ENCODE measurements at places on chromosomes 13 and 19.
A peak's percentile ranks its signal among the peaks of the same experiment; 100 is the strongest.

GRCh38 chr19:54282686-54283470 lies 2.0 kb upstream of the LILRB2 start:
- no peak for DNase-seq

DNA sequence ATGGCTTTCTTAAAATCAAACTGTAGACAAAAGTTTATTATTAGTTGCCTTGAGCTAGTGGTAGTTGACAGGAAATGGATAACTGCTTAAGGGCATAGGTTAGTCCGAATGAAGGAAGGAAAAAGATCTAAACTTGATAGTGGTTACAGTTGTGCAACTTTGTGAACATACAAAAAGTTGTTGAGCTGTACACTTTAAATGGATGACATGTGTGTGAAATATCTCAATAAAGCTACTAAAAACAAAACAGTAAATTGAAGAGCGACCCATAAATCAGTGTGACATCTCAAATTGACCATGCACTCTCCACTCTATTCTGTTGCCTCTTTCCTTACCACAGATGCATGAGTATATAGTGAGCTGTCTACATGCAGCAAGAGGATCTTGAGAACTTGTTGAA lies 1757.8 kb downstream of the PCDH9 start:
- peak; percentile 89 for DNase-seq

DNA sequence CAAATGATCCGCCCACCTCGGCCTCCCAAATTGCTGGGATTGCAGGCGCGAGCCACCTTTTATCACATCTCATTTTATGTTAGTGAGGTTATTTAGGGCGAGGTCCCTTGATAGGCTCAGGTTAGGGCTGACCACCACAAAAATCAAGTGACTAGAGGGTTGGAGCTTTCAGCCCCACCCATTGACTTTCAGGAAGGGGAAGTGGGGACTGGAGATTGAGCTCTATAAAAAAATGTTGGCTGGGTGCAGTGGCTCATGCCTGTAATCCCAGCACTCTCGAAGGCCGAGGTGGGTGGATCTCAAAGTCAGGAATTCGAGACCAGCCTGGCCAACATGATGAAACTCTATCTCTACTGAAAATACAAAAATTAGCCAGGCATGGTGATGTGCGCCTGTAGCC lies 20.1 kb downstream of the FPR3 start:
- no peak for DNase-seq

DNA sequence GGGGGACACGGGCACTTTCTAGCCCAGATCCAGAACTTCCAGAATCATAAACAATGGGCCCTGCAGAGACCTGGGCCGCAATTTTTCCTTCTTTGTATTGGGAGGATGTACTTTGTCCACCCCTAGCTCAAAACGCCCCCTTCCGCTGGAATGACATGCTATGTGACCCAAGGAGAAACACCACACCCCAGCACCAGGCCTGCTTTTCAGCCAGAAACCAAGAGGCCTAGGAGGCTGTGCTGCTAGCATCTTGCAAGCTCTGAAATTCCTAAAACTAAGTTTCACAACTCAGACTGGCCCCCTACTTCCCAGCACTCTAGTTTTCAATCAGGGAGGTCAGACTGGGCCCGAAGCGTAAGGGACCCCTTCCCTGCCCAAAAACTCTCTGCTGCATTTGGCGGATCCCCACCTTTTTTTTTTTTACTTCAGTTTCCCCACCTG lies 538 bp downstream of the LSM4 start:
- DNase-seq: peak; percentile 74

- DNase-seq: no peak
These were observed 21.0 kb upstream of the ESD start for GRCh38 chr13:46817838-46818476.

- peak; percentile 95 for DNase-seq
These were observed 36.1 kb downstream of the ACTN4 start for GRCh38 chr19:38683393-38684077.

- no peak for DNase-seq
These were observed 211.0 kb downstream of the SLC7A1 start for GRCh38 chr13:29384466-29384865.

GRCh38 chr19:13790354-13790753 lies 4.9 kb upstream of the ZSWIM4 start:
- DNase-seq: peak; percentile 49
